NCI-H2081 (cell line): ENCODE measurements at places on chromosomes 7 and 10.

DNA sequence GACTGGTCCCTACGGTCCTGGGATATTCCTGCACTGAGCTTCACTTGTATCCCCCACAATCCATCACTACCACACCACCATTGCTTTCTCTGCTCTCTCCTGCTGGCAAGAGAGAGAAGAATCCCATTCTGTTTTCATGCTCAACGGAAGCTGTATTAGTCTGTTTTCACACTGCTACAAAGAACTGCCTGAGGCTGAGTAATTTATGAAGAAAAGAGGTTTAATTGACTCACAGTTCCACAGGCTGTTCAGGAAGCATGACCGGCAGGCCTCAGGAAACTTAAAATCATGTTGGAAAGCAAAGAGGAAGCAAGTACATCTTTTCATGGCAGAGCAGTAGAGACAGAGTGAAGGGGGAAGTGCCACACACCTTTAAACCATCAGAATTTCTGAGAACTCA is 260.4 kb upstream of the LYZL1 start:
- no peak for DNase-seq

DNA sequence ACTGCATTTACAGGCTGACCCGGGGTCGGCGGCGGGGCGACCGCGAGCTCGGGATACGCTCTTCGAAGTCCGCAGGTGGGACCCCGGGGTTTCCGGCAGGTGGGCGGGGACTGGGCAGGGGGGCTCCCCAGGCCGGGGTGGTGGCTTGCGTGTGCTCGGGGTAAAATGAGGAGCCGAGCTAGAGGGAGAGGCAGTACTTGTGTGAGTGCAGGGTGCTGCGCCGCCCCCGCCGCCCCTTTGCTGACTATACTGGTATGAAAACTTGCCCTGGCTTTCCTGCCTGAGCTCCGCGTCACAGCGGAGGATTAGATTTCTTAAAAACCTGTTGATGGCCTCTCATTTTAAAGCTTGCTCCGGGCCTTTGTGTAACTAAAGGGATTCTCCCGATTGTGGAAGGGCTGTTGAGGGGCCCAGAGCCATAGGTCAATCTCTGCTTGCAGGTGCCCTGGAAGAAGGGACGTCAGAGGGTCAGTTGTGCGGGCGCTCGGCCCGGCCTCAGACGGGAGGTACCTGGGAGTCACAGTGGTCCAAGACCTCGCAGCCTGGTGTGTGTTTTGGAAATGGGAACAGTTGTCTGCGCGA is 488 bp downstream of the ARMC10 start:
- peak; percentile 65 for DNase-seq

DNA sequence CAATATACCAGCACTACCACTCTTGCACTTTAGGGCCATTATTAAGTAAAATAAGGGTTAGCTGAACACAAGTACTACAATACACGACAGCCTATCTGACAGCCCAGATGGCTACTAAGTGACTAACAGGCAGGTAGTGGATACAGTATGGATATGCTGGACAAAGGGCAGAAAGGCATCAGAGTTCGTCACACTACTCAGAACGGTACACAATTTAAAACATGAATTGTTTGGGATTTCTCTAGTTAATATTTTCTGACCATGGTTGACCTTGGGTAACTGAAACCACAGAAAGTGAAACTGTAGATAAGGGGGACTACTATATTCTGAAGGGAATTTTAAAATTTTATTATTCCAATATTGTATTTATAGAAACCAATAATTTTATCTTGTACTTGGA is 101.3 kb upstream of the SKAP2 start:
- no peak for DNase-seq

DNA sequence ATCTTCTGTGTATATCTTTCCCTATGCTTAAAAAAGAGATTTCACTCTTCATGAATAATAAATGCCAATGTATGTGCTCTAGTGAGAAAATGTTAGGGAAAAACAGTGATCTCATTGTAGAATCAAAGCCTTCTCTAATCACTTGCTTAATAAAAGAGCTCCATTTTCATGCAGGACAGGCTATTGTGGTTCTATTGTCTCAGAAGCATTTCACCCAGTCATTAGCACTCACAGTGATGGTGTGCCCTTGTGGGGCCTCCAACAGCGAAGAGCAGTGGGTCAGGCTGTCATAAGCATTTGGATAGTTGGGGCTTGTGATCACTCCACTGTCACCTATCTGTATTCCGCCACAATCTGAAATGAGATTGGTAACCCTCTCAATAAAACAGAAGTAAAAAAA is 83.9 kb upstream of the RSU1 start:
- DNase-seq, result no peak

GRCh38 chr7:101680406-101681145 is 51.5 kb upstream of the MYL10 start:
- no peak for DNase-seq

GRCh38 chr10:27190508-27190907 is 35.4 kb downstream of the MASTL start:
- no peak for DNase-seq
